ENCODE measurements at places on chromosomes 3 and 15.

DNA sequence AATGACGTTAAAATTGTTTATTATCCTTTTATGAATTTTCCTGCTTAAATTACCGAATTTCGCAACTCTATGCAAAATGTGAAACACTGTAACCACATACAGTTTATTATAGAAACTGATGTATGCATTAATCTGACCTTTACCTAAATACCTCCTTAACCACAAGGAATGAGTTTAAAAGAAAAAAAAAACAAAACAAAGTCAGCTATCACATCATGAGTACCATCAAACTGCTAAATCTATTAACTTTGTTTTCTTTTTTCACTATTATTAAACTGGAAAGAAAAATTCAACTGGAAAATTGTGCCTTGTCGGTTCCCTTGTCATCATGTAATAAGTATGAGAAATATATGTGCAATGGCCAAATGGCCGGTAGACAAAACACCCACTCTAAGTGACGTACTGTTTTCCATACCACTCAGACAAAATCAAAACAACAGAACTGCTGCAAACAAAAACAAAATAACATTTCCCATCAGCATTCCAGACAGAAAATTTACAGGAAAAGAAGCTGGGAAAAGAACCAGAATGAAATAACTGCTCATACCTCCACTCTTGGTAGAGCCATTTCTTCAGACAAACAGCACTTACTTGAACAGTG, 415.3 kb downstream of the FOXP1 start:
- DNase-seq, result no peak

- DNase-seq, result no peak
Observed at GRCh38 chr3:38792983-38793382, 23.0 kb downstream of the SCN10A start.

- no peak for DNase-seq
Observed at GRCh38 chr15:80620931-80621330, 74.2 kb upstream of the ABHD17C start.

GRCh38 chr3:9280451-9281219, 31.2 kb upstream of the SRGAP3 start:
- DNase-seq, result no peak

DNA sequence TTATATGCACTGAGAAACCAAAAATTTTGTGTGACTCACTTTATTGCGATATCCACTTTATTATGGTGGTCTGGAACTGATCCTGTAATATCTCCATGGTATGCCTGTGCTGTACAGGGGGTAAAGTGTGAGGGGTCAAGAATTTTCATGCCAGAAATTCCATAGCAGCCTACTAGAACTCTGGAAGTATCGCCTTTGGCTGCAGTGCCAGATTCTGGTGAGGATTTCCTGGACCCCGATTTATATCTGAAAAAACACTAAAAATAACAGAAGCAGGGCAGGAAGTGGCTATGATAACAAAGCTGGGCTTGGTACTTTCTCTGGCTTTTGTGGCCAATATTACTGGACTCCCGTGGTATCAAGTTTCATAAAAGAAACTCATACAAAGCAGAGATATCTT, 36.4 kb downstream of the CCDC80 start:
- no peak for DNase-seq

DNA sequence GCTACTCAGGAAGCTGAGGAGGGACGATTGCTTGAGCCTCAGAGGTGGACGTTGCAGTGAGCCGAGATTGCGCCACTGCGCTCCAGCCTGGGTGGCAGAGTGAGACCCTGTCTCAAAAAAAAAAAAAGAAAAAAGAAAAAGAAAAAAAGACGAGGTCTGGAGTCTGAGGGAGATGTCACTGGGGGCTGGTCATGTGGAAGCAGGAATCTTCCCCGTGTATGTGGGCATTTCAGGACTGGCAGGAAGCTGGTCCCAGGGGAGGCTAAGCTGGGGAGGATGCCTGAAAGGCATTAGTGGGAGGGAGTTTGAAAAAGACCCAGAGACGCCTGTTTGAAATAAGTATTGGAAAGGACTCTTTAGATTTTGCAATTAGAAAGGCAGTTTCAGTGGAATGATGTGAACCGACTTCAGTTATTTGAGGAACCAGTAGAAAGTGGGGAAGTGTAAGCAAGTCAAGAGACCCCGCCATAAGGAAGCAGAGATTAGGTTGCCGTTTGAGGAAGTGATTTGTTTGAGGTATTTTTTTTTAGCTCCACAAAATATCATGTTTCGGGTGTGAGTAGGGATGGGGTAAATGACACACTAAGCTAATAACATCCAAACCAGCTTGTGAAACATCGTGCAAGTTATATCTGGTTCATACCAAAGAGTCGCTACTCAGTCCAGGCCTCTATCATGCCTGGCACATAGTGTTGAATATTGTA, 55.5 kb downstream of the ST6GAL1 start:
- no peak for DNase-seq

- DNase-seq, result no peak
Observed at GRCh38 chr3:48595526-48596121, 495 bp upstream of the COL7A1 start.

DNA sequence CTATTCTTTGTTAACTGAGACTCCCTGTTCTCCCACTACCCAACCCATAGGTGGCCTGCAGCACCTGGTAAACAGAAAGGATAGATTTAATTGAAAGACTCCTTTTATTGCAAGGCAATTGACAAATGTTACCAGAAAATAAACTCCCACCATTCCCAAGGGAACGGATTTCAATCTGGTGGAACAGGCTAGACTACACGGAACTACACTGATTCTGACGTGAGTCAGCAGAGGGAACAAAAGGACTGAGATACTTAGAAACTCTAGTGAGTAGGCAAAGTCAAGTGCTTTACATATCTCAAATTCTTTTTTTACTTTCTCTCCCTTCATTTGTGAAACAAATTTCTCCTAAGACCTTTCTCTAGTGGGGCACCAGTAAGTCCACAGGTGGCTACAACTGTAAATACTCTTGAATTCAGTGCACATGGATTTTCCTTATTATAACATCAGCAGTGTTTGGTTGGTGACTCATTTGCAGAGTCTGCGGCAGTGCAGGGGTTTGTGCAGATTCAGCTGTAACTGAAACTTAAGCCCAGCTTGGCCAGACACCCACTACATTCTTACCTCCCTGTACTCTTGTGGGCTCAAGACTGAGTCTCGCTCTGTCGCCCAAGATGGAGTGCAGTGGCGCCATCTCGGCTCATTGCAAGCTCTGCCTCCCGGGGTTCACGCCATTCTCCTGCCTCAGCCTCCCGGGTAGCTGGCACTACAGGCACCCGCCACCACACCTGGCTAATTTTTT, 34.3 kb upstream of the PLSCR2 start:
- DNase-seq, result no peak

DNA sequence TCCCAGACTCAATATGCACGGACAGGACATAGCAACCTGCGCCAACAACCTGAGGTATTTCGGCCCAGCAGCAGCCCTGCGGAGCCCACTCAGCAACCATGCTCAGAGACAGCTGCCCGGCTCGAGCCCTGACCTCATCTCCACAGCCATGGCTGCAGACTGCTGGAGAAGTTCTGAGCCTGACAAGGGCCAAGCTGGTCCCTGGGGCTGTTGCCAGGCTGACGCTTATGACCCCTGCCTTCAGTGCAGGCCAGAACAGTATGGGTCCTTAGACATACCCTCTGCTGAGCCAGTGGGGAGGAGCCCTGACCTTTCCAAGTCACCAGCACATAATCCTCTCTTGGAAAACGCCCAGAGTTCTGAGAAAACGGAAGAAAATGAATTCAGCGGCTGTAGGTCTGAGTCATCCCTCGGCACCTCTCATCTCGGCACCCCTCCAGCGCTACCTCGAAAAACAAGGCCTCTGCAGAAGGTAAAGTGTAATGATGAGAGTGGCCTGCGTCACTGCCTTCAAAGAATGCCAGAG, 25.5 kb downstream of the TMEM41A start:
- no peak for DNase-seq

- DNase-seq, result no peak
Observed at GRCh38 chr3:2148561-2149340, 50.1 kb downstream of the CNTN4 start.

- DNase-seq, result no peak
Observed at GRCh38 chr3:117557464-117558090, 848.0 kb downstream of the TUSC7 start.
